ENCODE measurements at places on chromosomes 2 and 18.
A peak's percentile ranks its signal among the peaks of the same experiment; 100 is the strongest.

- DNase-seq = no peak
Measured at GRCh38 chr2:43008388-43008787, 216.0 kb upstream of the HAAO start.

DNA sequence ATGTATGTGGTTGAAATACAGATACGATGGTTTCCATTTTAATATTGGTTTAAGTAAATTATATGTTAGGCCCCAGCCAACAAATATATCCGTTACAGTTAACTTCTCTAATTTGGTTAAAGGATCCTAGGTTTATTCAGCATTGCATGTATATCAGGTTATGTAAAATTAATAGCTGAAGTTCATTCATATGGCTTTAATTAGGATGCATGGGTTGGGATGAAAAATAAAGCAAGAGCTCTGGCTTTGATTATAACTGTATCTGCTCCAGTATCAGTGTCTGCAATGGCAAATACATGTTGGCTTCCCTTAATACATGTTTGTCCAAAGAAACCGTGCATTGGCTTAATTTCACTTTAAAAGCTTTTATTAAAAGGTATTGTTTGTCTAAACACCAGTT is 435.7 kb upstream of the SETBP1 start:
- DNase-seq = no peak

- no peak for DNase-seq
Measured at GRCh38 chr2:234306426-234307173, 190.3 kb downstream of the ARL4C start.

- no peak for DNase-seq
Measured at GRCh38 chr2:75553935-75554531, 6.7 kb downstream of the EVA1A start.

- DNase-seq = no peak
Measured at GRCh38 chr2:182705761-182706160, 10.3 kb upstream of the DNAJC10 start.

GRCh38 chr18:25875551-25876240 is 214.7 kb downstream of the SS18 start:
- no peak for DNase-seq

DNA sequence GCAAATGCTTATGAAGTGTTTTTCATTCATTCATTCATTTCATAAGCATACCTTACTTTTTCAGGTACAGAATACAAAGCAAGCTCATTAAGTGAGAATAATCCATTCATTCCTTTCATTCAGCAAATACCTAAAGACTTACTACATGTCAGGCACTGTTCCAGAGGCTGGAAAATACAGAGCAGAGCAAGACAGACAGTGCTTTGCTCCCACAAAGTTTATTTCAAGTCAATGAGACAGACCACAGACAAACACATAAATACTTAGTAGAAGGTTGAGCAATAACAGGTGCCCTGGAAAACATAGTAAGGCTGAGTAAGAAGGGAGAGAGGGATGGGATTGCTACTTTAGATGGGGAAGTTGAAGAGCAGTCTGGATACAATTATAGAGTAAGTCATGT is 309.8 kb downstream of the C1D start:
- DNase-seq = peak; percentile 84

DNA sequence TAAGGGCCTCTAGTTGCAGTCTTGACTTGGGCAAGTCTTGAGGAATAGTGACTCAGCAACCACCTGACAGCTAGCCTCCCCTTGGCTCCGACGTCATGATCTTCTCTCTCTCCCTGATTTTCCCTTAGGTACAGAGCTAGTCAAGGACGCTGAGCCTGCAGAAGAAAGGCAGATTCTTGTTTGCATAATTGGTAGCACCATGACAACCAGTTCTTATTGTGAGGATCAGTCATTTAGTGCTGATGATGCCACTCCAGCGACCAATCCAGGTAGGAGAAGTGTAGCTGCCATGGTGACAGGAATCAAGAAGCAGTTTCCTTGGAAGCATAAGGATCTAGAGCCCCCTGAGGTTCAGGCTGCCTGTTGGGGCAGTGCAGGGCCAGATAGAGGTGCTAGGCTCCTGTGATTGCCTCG is 2.8 kb upstream of the RESP18 start:
- no peak for DNase-seq
